Endothelial cell of coronary artery (primary cell): ENCODE measurements at places on chromosomes 5 and 9. TPM values are rescaled to one million over a fixed set of nuclear protein-coding genes. Genes with fewer than 3 reads are reported as not detected.

SLC6A19 gene
- total RNA-seq, result not detected in 2 replicates

SLC9A3 gene
- total RNA-seq, result 0.45 and 0.66 TPM in 2 replicates

FBXW11 gene
- total RNA-seq, result 58.6 and 77.2 TPM in 2 replicates

F2RL2 gene
- 1.1 and 1.6 TPM in 2 replicates for total RNA-seq

MRPL22 gene
- 31.5 and 42.9 TPM in 2 replicates for total RNA-seq
